ENCODE measurements at places on chromosomes 4 and X.

DNA sequence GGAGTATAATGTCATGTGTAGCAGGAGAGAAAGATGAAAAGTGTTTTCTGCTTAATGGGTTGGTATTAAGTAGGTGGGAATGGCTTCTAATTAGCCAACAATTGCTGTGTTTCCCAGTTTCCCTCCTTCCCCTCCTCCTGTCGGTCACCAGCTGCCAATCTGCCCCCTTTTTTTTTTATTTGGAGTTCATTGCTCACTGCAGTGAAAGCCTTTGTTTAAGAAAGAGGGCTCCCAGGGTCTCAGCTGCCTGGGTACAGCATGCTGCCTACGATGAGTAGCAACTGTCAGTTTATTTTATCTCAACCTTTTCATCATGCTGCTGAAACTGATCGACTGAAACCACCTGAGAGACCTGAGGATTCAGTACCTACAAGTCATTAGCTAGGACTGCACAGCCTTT, 149.0 kb downstream of the POU4F2 start:
- DNase-seq = no peak

- DNase-seq = no peak
These were observed 36.0 kb downstream of the SLC9A7 start for GRCh38 chrX:46722742-46723568.

- no peak for DNase-seq
These were observed 7.6 kb downstream of the ACSL1 start for GRCh38 chr4:184818216-184818564.

DNA sequence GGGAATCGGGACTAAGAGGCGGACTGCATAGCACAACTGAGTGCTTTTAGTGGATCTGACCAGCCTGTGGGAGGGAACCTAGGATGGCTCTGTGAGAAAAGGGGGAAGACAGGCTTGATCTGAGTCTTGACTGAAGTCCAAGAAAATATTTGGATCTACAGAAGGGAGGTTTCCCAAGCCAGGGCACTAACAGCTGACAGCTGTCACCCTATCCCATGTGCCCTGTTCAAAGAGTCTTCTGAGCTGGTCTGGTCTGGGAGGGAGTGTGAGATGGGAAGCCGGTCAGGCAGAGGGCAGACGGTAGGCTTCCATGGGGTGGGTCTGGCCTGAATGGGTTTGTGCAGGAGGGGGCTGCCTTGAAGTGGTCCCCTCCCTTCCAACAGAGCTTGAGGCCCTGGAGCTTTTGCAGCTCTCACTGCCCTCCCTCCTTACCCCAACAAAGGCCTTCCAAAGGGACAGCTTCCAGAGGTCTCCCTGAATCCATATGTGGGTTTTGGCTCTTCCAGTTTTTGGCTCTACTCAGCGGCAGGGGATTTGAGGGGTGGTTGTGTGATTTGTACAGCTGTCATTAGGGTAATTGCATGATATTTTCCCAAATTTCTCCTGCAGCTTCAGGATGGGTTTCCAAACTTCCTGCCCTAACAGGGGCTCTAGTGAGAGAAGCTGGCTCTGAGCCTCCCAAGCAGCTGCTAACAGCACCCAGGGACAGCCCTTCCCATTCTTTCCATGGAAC, 643.7 kb downstream of the BCOR start:
- no peak for DNase-seq

GRCh38 chr4:5052726-5053425, 1.6 kb downstream of the STK32B start:
- no peak for DNase-seq

- DNase-seq = peak; percentile 18
These were observed 33.3 kb downstream of the SLIT2 start for GRCh38 chr4:20284990-20285389.

GRCh38 chr4:101853691-101854090, 63.2 kb downstream of the BANK1 start:
- no peak for DNase-seq

- no peak for DNase-seq
These were observed 229.0 kb downstream of the FRMPD4 start for GRCh38 chrX:12367254-12367653.

DNA sequence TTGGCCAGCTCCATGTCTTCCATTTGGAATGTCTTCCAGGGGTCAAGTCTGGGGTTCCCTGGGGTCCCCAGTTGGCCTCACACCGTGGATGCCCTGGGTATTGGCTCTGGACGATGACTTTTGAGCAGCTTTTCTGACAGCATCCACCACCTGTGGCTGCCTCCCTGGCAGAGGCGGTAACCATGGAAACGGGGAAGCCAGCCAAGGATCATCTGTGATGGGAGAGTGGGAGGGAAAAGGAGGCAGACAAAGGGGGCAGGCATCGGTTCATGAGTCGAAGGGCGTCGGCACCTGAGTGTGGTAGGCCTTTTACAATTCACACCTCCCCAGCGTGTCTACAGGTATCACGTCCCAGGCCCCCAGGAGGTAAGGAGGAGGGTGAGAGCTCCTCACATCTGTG, 152.2 kb downstream of the ASMT start:
- no peak for DNase-seq

DNA sequence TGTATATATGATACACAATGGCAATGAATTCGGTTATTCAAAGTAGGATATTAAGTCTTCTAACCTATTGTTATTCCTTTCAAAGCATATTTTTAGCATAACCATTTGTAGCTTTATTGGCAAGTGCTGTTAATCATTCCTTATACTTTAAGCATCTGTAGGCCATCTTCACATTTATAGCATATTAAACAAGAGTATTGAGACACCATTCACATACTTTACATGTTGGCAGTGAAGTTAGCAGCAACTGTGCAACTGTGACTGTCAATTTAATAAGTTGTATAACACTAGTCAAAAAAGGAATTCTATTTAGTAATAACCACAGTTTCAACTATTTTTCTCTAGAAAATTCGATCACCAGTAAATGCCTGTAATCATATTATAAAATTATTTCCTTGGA, 107.3 kb upstream of the MYOZ2 start:
- DNase-seq = no peak

DNA sequence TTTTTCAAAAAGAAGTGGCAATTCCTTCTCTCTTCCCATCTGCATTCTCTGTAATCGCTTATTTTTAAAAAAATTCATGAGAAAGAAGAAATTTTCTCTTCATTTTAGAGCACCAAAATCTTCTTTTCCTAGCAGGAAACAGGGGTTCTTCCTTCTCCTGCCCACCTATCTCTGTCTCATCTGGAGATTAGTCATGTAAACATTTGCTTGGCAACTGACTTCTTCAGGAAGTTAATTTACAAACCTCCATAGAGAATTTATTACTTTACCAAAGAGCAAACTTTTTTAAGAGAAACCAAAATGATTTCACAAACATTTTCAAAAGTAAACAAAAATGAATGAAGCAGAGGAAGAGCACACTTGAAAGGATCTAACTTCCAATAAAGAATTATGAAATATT, 13.5 kb downstream of the TTC29 start:
- no peak for DNase-seq

GRCh38 chr4:10565166-10565780, 108.0 kb upstream of the ZNF518B start:
- DNase-seq = no peak

DNA sequence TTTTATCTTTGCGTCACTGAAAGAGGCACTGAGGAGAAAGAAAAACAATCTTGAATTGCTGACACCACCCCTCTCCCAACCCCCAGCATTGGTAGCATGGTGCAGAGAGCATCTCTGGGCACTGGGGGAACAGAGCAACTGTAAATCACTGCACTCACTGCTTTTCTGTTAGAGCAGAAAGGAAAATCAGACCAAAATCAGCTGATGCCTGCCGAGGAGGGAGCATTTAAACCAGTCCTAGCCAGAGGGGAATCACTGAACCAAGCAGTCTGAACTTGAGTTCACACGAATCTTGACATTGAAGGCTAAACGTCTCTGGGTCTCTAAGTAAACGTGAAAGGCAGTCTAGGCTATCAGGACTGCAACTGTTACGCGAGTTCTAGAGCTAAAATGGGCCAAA, 205.8 kb downstream of the SPANXN4 start:
- no peak for DNase-seq

DNA sequence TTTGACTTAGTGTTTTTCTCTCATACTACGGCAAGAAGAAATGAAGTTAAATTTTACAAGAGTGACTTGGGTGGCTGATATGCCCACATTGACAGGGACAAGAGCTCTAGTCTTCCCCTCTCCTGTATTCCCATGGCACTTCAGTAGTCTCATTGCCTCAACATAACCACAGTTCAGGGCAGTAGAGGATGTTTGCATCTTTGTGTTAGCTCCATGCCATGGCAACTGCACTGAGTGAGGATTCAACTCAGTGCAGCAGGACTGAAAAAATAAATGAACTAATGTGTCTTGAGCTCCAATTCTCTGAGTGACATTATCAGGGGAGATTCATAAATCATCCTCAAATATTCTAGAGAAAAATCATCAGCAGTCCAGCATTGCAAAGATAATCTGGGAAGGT, 78.8 kb downstream of the TET2 start:
- DNase-seq = no peak

DNA sequence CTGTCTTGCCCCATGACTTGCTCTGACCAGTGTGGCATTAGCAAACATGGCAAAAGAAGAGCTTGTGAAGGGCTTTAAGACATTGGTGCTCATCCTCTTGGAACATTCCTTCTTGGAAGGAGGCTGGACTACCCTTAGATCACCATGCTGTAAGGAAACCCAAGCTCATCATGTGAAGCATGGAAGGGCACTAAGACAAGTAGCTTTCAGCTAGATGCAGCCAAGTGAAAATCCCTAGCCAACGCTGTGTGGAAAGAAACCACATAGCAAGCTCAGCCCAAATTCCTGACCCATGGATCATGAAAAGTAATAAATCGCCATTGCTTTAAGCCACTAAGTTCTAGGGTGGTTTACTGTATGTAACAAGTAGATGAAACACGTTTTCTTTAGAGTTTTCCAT, 12.4 kb upstream of the PACRGL start:
- peak; percentile 64 for DNase-seq

GRCh38 chrX:44871931-44872820, 812 bp upstream of the KDM6A start:
- DNase-seq = peak; percentile 46

- peak; percentile 69 for DNase-seq
These were observed 31.5 kb downstream of the WWC2 start for GRCh38 chr4:183130328-183131155.

GRCh38 chrX:41293269-41293668, 40.7 kb upstream of the DDX3X start:
- DNase-seq = peak; percentile 27

GRCh38 chrX:135632353-135632752, 81.1 kb upstream of the CT45A1 start:
- no peak for DNase-seq

DNA sequence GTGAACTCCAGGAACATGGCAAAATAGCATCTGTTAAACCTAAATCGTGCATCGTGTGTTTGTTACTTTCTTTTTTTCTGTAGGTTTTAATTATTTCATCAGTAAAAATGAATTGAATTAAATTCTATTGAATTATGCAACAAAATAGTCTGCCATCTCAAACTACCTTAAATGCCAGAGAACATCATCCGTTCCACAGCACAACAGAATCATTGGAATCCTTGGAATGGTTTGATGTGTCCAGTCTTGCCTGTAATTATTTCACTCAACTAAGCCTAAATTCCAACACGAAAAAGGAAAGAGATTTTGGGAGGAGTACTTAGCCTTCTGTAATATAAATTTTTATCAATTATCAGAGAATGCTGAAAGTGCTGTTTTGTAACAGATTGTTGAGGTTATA, 17.1 kb upstream of the SLC7A11 start:
- no peak for DNase-seq

DNA sequence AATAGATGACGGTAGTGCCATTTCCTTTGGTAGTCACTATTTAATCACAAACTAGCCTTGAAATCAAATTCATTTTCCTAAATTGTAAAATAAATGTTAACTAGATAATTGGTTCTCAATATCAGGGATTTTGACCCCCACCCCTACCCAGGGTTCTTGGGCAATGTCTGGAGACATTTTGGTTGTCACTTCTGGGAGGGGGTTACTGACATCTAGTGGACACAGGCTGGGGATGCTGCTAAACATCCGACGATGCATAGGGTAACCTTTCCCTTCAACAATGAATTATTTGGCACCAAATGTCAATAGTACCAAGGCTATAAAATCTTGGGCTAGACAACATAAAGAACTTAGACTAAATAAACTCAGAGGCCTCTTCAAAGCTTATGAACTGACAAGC, 285.8 kb upstream of the TRPC5 start:
- no peak for DNase-seq

All from Caki2 (cell line).